ENCODE measurements at places on chromosomes 3 and 15. TPM values are rescaled to one million over a fixed set of nuclear protein-coding genes. Genes with fewer than 3 reads are reported as not detected.

GRCh38 chr3:180036671-180037455 lies at the start of gene PEX5L:
Gene PEX5L (minus strand): TSS chr3:180036937. CDS start chr3:180036599, 338 bp downstream.
- no peaks in the 10 kb centered on the region for H3K36me3 ChIP-seq
- H3K4me3 ChIP-seq: peak within 1 kb of the TSS; percentile 31
- peak; percentile 68 for DNase-seq
- H3K4me1 ChIP-seq: no peaks in the 10 kb centered on the region

DNA sequence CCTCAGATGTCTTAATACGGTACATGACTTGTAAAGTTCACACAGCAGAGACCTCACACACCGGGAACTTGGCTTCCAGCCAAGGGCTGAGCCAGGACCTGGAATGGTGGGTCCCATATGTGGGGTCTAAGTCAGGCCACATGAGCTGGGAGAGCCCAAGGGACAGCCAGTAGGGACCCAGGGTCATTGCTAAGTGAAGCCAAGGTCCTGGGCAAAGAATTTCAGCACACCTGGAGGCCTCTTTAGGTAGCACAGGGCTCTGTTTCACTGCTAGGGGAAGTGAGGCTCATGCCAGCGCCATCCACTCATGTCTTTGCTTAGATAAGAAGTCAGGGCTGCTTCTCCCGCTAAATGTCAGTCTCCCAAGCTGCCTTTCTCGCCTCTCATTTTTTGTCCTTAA lies 116.6 kb upstream of the TLE3 start:
- no peak for DNase-seq
- no peaks in the 10 kb centered on the region for H3K27me3 ChIP-seq
- peaks cover 3% of the 10 kb centered on the region for H3K4me1 ChIP-seq
- H3K4me3 ChIP-seq: no peak overlapping the region

The PLSCR5 gene
- not detected for total RNA-seq

The TXNRD3 gene
- 34.3 TPM for total RNA-seq

Measured in testis (tissue), 5 donors.